ENCODE measurements at places on chromosomes 2 and 18. TPM values are rescaled to one million over a fixed set of nuclear protein-coding genes. Genes with fewer than 3 reads are reported as not detected.

EVX2 gene
- total RNA-seq, result not detected

MC5R gene
- total RNA-seq, result 2.2 TPM

FEV gene
- total RNA-seq, result not detected

ARID5A gene
- 1.2 TPM for total RNA-seq

MFSD2B gene
- not detected for total RNA-seq

CEBPZ gene
- total RNA-seq, result 65.0 TPM

Data from occipital lobe (tissue), 3 donors.